ENCODE measurements at places on chromosomes 5 and 9.

- DNase-seq = peak; percentile 81
Observed at GRCh38 chr9:93827545-93828330, 127.4 kb downstream of the BARX1 start.

DNA sequence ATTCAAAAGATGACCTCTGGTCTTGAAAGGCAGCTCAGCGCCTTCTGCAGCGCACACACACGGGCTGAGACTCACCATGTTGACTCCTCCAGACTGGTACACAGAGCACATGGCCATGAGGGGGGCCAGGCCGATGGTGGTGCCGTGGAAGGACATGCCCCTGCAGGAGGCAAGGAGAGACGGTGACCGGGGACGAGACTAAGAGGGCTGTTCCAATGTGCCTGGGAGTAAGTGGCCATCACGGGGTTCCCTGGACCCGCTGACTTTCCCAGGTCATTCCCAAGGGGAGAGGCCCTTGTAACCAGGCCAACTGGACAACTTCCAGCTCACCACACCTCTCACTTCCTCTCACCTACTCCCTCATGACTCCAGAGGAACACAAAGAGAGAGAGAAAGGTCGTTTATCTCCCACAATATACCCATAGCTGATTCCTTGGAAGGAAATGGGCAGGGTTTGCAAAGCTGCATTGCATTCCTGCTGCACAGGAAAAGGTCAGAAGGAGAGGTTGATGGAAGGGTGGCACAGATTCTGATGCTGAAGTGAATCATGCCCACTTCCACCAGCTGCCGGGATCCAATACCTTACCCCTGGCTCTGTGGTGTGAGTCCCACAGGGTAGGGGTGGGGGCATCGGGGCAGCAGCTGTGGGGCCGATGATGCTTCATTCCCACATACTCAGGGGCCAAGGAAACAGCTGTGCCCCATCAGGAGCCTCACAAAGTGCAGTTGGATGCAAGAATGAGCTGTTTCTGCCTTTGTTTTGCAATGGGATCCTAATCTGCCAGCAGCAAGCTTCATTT is 47.2 kb downstream of the NIPAL4 start:
- DNase-seq = no peak

GRCh38 chr9:134441227-134442084 is 115.2 kb downstream of the RXRA start:
- DNase-seq = no peak

GRCh38 chr5:124685404-124685930 is 61.0 kb downstream of the ZNF608 start:
- no peak for DNase-seq

DNA sequence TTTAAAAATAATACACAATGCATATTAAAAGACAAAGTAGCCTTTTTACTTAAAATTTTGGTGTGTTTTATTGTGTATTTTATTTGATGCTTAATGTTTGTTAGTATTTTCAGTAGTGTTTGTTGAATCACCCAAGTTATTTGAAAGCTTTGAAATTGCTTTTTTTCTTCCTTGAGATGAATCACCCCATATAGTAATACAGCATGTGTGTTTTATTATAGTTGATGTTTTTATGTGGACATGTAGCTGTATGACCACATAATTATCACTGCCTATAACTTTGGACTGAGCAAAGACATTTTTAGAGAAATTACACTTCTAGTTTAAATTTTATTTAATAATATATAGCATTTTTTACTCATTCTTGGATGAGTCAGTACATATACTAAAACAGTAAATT is 18.0 kb downstream of the FAM174A start:
- DNase-seq = no peak

DNA sequence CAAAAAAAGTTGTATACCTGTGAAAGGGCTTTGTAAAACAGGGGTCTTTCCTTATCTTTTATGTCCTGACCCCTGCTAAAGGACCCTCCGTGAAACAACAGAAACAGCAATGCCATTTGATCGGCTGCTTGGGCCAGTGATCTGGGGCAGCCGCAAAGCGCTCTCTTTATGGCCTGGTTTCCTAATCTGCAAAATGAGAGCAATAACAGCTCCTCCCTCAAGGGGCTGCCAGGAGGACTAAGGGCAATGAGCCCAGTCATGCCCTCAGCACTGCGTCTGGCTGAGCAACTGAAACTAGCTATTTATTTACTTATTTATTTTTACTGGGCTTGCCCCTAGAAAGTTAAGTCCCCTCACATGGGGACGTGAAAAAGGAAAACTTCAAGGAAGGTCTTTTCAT is 18.3 kb downstream of the CMBL start:
- peak; percentile 50 for DNase-seq

GRCh38 chr9:115606838-115607237 is 488.9 kb upstream of the TNC start:
- no peak for DNase-seq

DNA sequence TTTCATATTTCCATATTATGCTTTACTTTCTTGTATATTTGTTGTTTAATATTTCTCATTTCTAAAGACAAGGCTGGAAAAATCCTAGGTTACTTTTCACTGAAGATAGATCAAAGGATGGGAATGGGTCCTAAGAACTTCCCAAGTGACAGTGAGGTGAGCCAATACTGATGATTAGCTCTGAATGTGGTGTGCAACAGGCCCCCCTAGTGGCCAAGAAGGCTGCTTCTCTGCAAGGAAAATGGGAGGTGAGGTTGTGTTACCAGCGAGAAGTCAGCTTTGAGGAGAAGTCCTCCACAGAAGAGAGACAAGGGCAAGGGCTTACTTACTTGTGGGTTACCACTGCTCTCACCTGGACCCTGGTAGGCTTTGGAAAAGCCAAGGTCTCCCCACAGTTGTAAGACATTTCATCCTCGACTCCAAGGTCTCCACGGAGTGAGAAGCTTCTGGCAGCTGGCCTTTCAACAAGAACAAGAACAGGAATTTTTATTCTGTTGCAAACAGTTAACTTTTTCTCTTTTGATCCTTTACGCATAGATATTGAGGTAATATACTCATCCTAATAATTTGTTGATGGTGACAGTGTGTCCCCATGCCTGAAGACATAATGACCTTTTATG is 69.9 kb downstream of the MAMDC2 start:
- peak; percentile 64 for DNase-seq

DNA sequence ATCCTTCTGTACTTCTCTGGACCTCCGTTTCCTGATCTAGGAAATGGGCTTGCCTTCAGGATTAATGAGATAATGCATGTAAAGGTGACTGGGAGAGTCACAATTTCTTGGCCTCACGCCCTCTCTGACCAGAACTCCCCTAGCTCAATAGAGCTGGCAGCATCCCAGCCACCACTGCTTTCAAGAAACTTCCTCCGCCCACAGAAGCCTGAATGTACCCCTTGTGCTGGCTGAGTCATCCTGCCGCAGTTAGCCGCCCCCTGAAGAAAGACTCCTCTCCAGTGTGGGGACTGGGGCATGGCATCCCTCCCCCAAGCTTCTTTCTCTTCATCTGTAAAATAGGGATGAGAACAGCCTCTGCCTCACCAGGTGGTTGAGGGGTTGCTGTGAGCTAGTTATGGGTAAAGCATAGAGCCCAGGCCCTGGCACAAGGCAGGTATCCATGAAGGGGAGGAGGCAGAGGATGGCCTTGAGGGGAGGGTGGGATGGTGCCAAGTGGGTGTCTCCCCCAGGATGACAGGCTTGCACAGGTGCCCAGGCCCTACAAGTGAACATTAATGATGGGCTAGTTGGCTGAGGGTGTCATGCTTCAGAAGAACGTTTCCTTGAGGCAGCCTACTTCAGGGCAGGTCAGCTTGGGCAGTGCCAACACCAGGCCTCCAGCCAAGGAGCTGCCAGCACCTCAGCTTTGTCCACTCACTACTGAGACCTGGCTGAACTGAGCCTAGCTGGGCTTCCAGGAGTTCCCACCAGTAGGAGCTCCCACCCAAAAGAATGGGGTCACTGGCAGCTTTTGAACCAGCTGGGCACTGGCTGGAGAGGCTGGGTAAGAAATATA is 3.4 kb downstream of the PDLIM4 start:
- DNase-seq = no peak

DNA sequence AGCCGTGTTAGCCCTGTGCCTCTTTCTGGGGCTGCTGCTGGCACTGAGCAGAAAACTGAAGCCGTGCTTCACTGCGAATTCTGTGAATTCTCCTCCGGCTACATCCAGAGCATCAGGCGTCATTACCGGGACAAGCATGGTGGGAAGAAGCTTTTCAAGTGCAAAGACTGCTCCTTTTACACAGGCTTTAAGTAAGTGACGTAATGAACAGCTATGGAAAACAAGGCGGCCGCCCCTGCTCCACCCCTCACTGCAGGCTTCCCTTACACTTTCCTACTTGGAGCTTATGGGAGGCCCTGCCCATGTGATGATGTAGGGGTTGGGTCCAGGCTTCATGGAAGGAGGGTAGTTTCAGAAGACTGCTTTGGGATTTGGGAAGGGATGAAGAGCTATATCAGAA is 109.1 kb downstream of the ZNF462 start:
- no peak for DNase-seq

- DNase-seq = peak; percentile 71
Observed at GRCh38 chr9:33517373-33517772, 6.7 kb upstream of the ANKRD18B start.

DNA sequence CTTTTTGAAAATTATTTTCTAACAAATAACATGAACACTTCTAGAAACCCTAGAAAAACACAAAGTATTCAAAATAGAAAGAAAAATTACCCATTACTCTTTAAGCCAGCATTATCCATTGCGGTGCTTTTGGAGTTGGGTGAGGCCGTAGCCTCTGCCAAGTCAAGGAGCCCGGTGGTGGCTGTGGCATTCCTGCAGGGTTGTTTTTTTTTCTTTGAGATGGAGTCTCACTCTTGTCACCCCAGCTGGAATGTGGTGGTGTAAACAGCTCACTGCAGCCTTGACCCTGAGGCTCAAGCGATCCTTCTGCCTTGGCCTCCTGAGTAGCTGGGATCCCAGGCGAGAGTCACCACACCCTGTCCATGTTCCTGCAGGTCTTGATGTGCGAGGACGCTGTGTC is 8.2 kb upstream of the AHRR start:
- DNase-seq = no peak

DNA sequence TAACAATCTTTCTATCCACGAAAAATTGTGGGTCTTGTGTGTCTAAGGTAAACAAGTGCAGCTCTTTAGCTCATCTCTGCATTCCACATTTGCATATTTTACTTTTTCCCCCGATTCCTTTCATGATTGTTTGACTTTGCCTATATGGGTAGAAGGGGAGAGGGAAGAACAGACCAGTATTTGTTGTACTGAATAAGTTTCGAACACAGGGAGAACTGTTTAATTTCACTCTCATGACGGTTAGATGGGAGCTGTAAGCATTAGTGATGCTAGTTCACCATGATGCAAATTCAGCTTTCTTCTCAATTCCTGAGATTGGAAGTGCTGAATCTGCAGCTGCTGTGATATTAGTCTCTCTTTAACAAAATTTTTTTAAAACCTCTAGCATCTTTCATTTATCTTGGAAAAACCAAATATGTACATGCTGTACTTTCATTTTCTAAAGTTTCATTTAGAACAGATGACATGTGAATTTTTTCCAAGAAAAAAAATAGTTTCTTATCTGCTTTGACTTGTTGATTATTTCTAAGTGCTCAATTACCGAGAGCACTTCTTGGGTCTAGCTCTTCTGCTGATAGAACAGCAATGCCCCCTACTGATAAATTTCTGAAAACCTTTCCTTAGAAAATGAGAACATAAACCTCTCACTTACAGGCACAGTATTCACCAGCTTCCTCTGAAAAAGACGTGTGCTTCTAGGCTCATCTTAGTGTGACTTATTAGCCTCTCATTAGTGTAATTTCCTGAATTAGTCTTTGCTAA is 149.5 kb downstream of the BAAT start:
- peak; percentile 63 for DNase-seq

- no peak for DNase-seq
Observed at GRCh38 chr9:81621785-81622259, 67.5 kb downstream of the TLE1 start.

DNA sequence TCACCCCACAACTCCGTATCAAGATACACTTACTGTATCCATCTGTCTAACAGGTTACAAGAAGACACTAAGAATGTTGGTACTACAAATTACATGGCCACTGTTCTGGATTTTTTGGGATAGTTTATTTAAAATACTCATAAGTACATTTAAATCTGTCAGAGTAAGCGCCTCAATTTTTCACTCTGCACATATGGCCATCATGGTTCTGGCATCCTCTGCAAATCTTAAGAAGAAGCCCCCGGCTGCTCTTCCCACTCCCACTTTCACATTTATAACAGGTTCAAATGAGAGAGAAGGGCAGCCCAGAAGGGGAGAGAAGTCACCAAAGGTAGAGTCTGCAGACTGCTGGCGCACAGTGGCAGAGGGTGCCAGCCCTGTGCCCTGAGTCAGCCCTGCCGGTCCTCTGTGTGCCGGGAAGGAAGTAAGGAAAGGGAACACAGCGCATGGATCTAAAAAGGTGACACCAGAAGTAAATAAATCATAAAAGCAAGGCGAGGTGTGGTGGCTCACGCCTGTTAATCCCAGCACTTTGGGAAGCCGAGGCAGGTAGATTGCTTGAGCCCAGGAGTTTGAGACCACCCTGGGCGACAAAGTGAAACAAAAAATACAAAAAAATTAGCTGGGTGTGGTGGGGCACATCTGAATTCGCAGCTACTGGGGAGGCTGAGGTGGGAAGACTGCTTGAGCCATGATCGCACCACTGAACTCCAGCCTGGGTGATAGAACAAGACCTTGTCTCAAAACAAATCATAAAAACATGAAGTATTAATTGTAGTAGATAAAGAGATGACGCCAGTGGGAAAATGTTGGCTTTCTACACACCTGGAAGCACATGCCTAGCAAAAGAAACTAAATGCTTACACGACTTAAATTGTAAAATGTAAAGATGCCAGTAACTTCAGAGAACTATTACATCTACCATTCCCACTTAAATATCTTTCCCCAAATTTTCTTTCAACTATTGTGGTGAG is 30.0 kb downstream of the RNF130 start:
- DNase-seq = no peak

DNA sequence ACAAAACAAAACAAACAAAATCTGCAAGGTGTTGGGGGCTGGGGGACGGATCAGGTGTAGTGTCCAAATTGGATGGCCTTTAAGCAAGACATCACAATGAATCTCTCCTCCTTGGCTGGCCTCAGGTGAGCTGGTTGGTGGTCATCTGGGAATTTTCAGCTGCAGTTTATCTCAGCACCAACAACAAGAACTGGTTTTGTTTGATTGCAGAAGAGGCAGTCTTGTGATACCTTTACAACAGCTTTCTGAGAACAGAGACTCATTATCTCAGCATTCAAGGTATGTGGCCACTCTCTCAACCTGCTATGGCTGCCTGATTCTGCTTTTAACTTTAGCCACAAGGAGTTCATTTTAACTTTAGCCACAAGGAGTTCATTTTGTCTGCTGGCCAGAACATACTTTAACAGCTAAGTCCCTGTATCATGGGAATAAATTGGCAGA is 1543.4 kb downstream of the EFNA5 start:
- DNase-seq = no peak

- DNase-seq = no peak
Observed at GRCh38 chr5:7066471-7067235, 329.3 kb upstream of the ADCY2 start.

DNA sequence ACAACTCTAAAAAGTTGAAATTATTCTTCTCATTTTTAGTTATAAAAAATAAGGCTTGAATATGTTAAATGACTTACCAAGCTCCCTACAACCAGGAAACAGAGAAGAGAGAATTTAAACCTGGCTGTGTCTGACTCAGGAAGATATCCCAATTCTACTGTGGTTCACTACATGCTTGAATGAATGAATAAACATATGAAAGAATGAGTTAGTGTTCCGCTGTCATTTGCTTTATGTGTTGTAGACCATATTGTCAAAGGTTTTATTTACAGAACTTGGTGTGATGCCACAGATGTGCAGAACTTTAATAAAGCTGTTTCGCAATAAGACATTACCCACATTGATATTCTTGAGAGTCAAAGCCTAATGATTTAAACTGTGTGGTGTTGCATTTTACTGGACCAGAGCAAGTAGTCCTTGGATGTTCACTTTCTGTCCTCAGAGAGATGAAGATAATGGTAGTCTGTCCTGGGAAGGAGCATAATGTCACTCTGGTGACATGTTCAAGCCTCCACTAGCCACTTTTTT is 313.2 kb downstream of the TRIM32 start:
- peak; percentile 29 for DNase-seq

All from DMS53 (cell line).